ENCODE measurements at places on chromosomes 7 and 10.

GRCh38 chr7:50982626-50983025 lies 199.9 kb upstream of the GRB10 start:
- no peak for DNase-seq

- DNase-seq, result no peak
Measured at GRCh38 chr10:117944676-117945447, 101.9 kb downstream of the RAB11FIP2 start.

DNA sequence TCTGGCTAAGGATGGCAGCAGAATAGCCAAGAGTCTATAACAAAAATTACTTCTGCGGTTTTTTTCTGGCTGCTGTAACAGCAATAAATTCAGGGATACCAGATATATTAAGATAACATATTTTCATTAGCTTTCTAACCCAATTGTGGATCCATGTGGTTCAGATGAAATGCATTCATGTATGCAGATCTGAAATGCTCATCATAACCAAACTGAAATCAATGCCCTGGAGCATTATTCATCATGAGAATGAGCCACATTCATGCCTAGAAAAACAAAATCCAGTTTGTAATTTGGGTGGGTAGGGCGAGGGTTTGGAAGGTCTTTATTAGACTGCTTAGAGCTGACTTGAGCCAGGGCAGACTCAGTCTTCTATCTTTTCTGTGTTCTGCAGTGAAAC lies 69.8 kb upstream of the SEMA3A start:
- no peak for DNase-seq

DNA sequence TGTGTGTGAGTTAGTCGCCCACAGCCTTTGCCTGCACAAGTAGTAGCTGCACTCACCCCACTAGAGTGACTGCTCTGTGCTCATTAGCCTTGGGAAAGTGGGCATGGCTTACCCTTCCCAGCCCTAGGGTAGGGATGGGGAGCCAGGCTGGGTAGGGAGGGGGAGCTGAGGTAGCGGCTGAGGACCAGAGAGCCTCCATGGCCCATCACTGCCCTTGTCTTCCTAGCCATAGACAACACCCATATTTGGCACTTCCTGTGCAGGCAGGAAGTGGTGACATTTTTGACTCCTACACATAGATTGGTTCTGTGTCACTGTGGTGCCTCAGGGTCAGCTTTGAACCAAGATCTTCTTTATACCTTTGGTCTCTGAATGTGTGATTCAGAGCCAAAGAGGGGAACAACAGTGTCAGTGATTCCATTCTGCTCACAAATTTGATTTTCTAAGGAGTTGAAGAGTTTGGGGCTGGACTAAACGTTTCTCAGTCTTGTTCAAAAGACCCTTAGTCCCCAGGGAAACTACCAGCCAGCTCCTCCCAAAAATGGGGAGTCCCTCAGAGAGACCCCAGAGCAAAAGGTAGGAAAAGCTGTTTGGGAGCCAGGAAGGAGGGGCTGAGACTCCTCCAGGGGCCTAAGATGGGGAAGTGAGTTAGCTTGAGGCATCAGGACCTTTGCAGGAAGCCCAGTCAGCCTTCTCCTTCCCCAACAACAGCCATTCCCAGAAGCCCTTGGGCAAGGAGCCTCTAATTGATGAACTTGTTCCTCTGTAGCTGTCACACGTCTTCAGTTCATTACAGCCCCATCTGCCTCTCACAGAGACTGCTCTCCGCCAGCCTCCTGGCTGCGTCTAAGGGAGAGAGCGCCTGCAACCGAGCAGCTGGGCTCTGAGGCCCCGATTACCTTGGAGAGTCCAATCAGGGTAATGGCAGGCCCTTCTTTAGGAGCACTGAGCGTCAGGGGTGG lies 135.0 kb downstream of the CDH23 start:
- DNase-seq, result no peak

DNA sequence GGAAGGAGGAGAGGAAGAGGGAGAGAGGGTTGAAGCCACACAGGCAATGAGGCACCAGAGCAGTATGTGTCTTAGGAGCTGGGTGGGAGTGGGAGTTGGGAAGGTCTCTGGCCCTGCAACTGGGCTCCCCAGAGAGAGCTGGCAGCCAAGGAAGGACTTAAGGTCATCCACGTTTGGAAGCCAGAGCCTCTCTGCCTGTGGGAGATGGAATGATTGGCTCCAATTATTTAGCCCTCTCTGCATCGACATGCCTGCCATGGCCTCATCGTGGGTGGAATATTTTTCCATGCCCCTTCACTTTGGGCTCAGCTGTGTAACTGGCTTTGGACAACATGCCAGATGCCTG lies 478.5 kb downstream of the RPS24 start:
- DNase-seq, result no peak

DNA sequence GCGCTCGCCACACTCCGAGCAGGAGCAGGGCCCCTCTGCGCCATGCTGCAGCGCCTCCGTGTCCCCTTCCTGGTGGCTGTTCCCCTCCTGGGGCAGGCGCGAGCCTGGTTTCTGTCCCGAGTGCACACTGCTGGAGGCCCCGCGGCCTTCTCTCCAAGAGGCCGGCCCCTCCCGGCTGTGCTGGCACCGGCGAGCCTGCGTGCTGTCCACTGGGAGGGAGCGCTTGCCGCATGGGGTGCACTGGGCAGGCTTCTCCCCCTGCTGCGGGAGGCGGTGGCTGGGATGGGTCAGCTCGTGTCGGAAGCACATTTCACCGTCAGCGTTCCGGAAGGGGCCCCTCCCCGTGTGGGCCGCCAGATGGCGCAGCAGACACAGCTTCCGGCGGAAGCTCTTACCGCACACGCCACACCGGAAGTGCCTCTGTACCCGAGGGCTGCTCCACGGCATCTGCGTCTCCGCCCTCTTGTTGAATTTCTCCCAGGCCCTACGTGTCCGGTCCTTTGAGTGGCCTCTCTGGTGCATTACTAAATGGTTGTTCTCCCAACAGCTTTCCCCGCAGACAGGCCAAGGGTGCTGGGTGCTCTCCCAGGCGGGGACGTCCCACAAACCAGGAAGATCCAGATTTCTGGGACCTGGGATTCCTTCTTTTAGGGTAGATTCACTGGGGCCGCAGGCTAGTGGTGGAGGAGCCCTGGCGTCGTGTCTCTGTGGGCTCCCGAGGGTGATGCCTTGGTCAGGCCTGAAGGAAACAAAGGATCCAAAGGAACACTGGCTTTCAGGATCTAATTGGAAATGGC lies 18.7 kb downstream of the ZNF786 start:
- DNase-seq, result no peak

- DNase-seq, result no peak
Measured at GRCh38 chr7:100539436-100540006, 518 bp downstream of the AGFG2 start.

- DNase-seq, result no peak
Measured at GRCh38 chr10:114000457-114001010, 43.1 kb upstream of the ADRB1 start.

DNA sequence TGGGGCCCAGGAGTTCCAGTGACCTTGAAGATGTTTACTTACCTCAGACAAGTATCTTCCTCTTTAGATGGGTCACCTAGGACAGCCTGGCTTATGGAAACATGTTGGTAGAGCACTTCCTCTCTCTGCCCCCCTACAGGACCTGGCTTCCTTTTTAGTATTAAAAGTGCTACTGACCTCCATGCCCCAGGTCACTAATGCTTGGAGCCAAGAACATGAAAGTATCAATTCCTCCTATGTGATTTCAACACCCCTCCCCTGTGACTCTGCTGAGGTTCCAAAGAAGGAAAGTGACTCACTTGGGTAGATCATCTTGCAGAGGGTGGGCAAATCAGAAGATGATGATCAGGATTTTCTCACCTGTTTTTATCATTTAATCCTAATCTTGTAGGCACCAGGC lies 125.3 kb upstream of the CCDC6 start:
- no peak for DNase-seq

DNA sequence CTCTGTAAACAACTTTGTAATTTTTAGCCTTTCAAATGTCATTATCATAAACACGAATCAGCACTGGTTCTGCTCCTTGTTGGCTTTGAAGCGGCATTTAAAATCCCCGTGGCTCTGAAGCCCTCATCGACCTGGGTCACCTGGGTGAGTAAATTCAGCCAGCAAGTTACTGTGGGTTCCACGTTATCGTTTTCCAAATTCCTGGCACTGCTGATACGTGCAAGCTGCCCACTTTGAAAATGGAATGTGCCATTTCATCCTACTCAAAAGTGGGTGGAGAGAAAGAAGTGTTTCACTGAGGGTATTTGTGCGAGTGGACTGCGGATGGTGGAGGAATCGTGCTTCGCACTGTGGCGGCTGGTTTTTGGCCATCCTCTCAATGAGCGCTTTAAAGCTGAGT lies 281.7 kb downstream of the KLF6 start:
- no peak for DNase-seq
